ENCODE measurements at places on chromosomes 1 and 21.

GRCh38 chr1:109636201-109636952 is 16.7 kb downstream of the AMPD2 start:
- DNase-seq: peak; percentile 68

DNA sequence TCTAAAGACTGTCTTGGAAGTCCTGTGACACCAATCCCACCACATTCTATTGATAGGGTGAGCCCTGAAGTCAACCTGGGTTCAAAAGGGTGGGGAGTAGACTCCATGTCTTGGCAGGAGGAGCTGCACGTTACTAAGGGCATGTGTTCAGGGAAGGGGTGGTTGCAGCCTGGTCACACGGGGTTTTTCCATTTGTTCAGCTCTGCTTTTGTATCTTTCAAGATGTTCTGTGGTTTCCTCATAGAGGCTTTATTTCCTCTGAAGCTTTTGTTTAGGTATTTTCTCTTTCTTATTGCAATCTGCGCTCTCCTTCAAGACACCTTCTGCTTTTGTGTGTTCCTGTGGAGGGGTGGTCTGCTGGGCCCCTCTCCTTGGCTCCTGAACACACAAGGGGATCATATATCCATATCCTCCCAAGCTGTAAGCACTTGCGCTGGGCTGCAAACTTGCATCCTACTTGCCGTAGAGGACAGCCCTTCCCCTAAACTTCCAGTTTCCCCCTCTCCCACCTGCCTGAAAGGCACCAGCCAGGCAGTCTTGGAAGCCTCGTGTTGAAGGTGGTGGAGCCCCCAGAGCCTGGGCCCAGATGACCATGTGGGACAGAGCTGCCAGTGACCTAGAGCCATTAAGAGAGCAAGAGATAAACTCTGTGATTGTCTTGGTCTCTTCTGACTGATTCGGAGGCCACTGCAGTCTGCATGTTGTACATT is 62.5 kb upstream of the TRAPPC10 start:
- no peak for DNase-seq

DNA sequence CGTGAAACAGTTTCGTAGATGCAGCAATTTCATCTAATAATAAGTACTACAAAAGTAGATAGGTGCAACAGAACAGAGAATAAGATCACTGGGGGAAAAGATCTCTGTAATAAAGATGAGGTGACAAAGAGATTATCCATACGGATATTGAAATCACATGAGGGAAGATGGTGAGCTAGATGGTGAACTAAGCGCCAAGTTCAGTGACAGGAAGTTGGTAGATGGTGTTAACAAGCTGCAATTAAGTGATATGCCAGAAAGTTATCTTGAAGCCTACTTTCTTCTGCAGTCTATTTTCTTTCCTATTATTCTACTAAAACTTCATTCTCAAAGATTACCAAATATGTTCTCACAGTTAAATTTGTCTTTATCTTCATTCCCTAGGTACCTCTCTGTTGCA is 7.1 kb downstream of the LRIF1 start:
- no peak for DNase-seq

GRCh38 chr1:228664399-228664914 is 70.8 kb upstream of the RHOU start:
- peak; percentile 70 for DNase-seq

DNA sequence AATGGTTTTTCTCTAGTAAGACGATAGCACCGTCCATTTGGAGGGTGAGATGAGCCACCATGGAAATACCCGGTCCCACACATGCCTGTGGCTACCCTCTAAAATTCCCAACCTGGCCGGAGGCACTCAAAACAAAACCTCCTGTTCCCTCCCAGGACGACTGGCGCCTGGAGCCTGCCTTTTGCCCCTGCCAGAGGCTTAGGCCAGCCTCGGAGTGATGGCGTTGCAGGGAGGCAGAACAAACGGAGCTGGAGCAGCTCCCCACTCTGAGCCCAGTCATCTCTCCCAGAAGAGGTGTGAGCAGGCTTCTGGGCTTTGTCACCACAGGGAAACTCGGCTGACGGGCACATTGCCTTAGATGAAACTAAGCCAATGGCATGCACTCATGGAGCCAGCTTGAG is 213.7 kb upstream of the HOOK1 start:
- DNase-seq: peak; percentile 96

DNA sequence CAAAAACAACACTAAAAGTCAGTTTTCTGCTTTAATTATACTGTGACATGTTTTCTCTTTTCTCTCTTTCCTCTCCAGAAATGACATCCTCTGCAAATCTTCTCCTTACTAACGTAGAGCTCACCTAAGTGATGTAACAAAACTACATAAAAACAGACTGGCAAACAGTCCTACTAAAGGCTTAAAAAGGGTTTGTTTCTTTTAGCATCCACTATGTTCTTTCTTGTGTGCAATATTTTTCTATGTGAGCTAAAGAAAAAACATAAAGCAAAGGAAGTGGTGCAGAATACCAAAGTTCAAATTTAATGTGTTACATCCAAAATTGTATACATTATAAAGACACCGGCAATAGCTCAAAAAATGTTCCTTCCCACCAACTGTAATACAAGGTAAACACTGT is 14.5 kb downstream of the USP24 start:
- DNase-seq: no peak

DNA sequence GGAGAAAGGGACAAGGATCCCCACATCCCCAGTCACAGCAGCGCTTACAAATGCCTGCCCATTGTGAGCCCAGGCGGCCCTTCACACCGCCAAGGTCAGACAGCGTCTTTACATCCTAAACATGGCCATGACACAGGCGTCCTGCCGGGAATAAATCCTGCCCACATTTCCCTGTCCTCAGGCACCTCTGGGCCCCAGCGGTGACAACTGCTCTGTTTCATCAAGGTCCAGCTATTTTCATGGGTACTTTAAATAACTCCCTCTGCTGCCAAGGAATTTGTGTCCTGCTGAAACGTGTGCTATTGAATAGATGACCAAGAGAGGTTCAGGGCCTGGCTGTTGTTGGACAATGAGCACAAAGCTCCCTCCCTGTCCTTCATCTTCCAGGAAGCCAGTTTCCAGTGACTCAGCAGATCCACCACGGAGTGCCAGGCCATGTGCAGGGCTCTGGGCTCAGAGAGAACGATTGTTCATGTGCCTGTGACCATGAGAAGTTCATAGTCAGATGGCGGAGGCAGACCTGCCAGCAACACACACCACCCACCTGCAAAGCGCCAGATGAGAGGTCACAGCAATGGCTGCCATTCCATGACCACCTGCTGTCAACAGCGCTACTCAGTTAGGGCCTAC is 195.8 kb downstream of the MATN1 start:
- peak; percentile 30 for DNase-seq

DNA sequence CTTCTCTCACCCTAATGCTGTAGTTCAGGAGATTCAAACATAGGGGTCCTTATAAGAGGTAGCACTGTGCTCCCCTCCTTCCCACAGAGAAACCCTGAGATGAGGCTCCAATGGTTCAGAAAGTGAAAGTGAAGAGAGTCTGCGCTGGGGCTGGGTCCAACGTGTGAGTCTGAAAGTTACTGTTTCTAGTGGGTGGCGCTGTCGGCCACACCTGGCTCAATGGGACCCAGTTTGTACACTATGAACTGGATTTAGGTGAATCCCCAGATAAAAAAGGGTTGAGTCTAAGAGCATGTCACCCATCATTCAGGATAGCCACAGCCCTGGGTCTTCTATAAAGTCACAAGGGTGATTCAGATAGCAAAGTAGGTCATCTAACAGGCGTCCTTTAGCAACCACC is 2.8 kb downstream of the SMCP start:
- DNase-seq: peak; percentile 30

GRCh38 chr1:162689745-162690671 is 57.7 kb downstream of the DDR2 start:
- peak; percentile 64 for DNase-seq

DNA sequence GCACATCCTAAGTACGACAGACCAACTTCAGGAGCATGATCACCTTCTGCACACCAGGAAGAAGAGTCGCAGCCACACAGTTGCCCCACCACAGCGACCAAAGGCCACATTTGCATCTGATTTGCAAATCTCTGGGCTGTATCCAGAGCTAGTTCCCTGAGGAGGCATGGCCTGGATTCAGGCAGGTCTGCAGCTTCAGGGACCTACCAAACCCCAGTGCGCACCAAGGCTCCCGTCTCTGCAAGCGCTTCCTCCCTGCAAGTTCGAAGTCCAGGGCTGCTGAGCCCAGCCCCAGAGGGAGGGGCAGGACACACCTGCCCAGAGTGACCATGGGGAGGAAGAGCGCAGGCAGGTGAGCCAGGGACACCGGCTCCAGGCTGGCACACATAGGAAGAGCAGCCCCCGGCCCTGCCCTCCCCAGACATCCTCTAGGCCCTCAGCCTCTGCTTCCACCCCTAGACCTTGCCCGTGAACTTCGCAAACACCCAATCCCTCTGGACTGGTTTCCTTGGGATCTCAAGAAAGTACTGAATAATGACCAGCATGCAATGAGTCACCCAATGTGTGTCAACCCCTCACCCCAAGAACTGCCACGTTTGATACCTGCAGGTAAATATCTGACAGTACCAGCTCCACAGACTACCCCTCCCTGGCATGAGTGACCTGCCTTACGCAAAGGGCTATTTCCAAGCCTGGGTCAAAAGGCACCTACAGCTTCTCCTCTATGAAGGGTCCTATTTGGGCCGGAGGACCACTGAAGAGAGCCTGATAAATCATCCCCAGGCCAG is 36.8 kb downstream of the CASZ1 start:
- no peak for DNase-seq

DNA sequence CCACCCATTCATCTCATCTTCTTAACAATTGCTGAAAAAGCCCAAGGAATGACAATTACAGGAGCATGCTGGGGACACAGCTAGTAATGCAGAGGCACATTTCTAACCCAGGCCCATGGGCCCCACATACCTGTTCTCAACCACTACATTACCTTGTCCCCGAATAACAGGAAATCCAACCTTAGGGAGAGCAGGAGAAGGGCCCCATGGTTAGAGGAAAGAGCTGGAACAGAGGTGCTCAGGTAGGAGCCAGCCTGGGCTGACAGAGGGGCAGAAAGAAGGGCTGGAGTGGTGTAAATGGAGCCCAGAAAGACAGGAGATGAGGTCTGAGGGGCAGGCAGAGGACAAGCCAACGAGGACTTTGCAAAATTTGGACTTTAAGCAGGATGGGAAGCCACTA is 11.4 kb upstream of the S100A8 start:
- no peak for DNase-seq

DNA sequence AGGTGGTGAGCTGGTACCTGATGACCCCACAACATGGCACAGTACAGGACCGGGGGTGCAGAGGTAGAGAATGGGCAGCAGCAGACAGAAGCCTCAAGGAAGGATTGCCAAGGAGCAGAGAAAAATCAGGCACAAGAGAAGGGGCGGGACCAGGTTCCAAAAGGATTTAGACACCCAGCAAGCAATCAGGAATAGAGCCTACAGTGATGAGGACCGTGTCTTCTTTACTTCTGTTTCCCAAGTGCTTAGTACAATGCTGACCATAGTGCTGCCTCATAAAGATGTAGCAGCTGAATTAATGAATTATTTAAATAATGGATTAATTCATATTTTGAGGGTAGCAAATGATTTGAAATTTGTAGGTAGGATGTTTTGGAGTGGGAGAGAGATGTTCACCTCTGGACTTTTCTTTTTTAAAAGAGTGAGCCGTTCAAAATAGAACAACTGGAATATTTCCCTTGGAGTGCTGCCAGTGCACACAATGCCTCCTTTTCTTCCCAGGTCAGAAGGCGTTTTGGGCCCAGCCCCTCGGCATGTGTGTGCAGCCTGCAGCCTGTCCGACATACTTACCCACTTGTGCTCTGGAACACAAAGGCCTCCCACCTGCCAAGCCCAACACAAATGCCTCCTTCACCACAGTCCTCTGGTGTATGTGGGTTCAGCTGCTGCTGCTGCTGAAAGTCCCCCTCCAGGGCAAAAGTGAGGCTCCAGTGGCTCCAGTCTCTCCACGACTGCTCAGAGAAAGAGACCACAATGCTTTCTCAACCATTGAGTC is 19.6 kb downstream of the KANK4 start:
- peak; percentile 25 for DNase-seq

DNA sequence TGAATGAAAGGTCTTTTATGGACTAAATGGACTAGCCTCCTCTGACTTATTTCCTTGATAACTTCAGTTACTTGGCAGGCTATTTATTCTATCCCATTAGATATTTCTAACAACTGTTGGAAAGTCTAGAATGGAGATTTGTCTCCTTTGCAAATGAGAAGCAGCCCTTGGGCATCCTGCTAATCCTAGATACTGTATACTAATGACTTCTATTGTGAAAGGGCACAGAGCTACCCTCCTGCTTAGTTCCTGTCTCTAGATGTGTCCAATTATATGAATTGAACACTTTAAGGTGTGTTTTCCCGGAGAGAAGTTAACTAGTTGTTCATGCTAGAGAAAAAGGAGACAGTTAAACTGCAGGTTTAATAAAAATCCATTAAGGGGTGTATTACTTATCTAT is 10.2 kb upstream of the NCMAP start:
- DNase-seq: no peak

- no peak for DNase-seq
Observed at GRCh38 chr1:45836451-45836850, 33.0 kb downstream of the MAST2 start.

DNA sequence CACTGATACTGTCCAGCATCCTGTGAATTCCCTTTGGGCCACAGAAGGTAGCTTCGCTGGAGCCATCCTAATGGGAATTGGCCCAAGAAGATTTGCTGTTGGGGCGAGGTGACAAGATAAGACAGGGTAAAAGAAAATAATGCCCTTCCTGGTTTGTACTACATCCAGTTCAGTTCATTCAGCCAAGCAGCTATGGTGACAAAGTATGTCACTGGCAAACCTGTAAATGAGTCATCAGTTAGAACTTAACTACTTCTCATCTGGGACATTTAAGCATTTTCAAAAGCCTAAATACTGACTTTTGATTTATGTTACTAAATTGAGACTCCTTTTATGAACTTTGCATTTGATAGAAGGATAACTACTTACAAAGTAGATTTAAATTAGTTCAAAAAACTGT is 54.2 kb downstream of the WDR64 start:
- DNase-seq: peak; percentile 16

- no peak for DNase-seq
Observed at GRCh38 chr1:98002288-98002687, 81.5 kb upstream of the DPYD start.

Data from Daoy (cell line).